CD8-positive, alpha-beta memory T cell (primary cell): ENCODE measurements at places on chromosomes 13 and 19. TPM values are rescaled to one million over a fixed set of nuclear protein-coding genes. Genes with fewer than 3 reads are reported as not detected.

Gene ZNF345
- 3.9 TPM for total RNA-seq

GRCh38 chr19:54172471-54173358, at the start of gene TMC4:
TMC4 (minus strand) TSS chr19:54173160; CDS start chr19:54173117, 43 bp downstream.
- no peak for DNase-seq
- H3K27ac ChIP-seq: no peak within 1 kb of the TSS
- H3K27me3 ChIP-seq: no peaks in the 10 kb centered on the region
- H3K4me1 ChIP-seq: no peaks in the 10 kb centered on the region
- H3K4me3 ChIP-seq: no peak within 1 kb of the TSS
- H3K36me3 ChIP-seq: no peaks in the 10 kb centered on the region

GRCh38 chr19:711254-711653, 2.5 kb downstream of the PALM start:
- H3K27me3 ChIP-seq: peaks cover 8% of the 10 kb centered on the region
- H3K4me3 ChIP-seq: no peak overlapping the region
- H3K36me3 ChIP-seq: no peaks in the 10 kb centered on the region

DNA sequence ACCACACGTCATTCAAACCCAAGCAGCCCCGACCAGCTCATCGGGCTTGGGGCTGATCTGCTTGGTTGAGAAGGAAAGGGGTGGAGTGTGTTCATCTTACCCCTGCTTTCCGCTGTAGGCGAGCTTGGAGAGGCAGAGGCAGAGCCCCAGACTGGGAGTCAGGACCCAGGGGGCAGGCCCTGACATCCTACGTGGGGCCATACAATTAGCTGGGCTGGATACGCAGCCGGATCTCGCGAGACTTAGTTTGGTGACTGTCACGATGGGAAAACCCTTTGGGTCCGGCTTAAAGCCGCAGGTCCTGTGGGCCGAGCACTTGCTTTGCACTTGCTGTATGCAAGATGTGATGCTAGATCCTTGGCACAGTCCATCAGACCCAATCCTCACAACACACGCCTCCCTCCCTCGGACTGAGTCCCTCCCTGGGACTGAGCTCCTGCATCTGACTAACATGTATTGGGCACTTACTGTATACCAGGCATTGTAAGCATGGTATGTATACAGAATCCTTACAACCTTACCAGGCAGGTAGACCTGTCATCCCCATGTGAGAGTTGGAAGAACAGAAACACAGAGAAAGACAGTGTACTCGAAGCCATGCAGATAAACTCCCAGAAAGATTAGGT, 3.7 kb downstream of the CEACAM16 start:
- H3K36me3 ChIP-seq: no peaks in the 10 kb centered on the region
- no peak overlapping the region for H3K4me3 ChIP-seq
- no peak for DNase-seq
- no peaks in the 10 kb centered on the region for H3K4me1 ChIP-seq
- no peak overlapping the region for H3K27ac ChIP-seq
